A375 (cell line): ENCODE measurements at places on chromosomes 12 and 14. TPM values are rescaled to one million over a fixed set of nuclear protein-coding genes. Genes with fewer than 3 reads are reported as not detected.

INSM2 gene
- total RNA-seq, result not detected in 2 replicates

SERPINA10 gene
- not detected in 2 replicates for total RNA-seq

NANOG gene
- not detected in 2 replicates for total RNA-seq

GTF2H3 gene
- total RNA-seq, result 47.3 and 50.1 TPM in 2 replicates

DHRS2 gene
- total RNA-seq, result 14.6 and 15.6 TPM in 2 replicates

EDDM3A gene
- total RNA-seq, result not detected in 2 replicates

PLD4 gene
- total RNA-seq, result 0.03 and 0.04 TPM in 2 replicates

ARHGAP9 gene
- total RNA-seq, result 2.2 and 6.4 TPM in 2 replicates

OTX2 gene
- total RNA-seq, result not detected in 2 replicates

BDKRB2 gene
- 0.11 TPM in 1 of 2 replicates, not detected in the other for total RNA-seq

KRT72 gene
- not detected in 2 replicates for total RNA-seq

ERP27 gene
- not detected in 2 replicates for total RNA-seq

DACT1 gene
- 1.5 and 2.8 TPM in 2 replicates for total RNA-seq

LYZ gene
- 3.6 and 4.6 TPM in 2 replicates for total RNA-seq

SIRT4 gene
- total RNA-seq, result 0.80 and 1.3 TPM in 2 replicates

RNASE1 gene
- total RNA-seq, result not detected in 2 replicates

APOF gene
- not detected in 2 replicates for total RNA-seq

HHIPL1 gene
- not detected in 2 replicates for total RNA-seq

TMPRSS12 gene
- total RNA-seq, result not detected in 2 replicates

MUCL1 gene
- not detected in 2 replicates for total RNA-seq

C12orf56 gene
- total RNA-seq, result 0.15 and 0.29 TPM in 2 replicates

PPFIA2 gene
- total RNA-seq, result 1.8 and 3.2 TPM in 2 replicates

PPP1R12A gene
- total RNA-seq, result 109 and 124 TPM in 2 replicates

ALX1 gene
- 8.0 and 9.7 TPM in 2 replicates for total RNA-seq

BCL11B gene
- 0.11 and 0.13 TPM in 2 replicates for total RNA-seq

NRL gene
- 0.94 and 2.0 TPM in 2 replicates for total RNA-seq

TAOK3 gene
- total RNA-seq, result 15.4 and 15.6 TPM in 2 replicates

COX14 gene
- total RNA-seq, result 60.2 and 74.1 TPM in 2 replicates

PAX9 gene
- 7.0 and 11.3 TPM in 2 replicates for total RNA-seq

MIPOL1 gene
- 7.0 and 11.9 TPM in 2 replicates for total RNA-seq

TAS2R10 gene
- 0.75 TPM in 1 of 2 replicates, not detected in the other for total RNA-seq

NTS gene
- total RNA-seq, result 0.11 TPM in 1 of 2 replicates, not detected in the other

TMEM260 gene
- total RNA-seq, result 4.7 and 5.0 TPM in 2 replicates
